NCI-H524 treated with DMSO at 0.1 percent for 48 hours (cell line): ENCODE measurements at places on chromosomes 1 and 21.

DNA sequence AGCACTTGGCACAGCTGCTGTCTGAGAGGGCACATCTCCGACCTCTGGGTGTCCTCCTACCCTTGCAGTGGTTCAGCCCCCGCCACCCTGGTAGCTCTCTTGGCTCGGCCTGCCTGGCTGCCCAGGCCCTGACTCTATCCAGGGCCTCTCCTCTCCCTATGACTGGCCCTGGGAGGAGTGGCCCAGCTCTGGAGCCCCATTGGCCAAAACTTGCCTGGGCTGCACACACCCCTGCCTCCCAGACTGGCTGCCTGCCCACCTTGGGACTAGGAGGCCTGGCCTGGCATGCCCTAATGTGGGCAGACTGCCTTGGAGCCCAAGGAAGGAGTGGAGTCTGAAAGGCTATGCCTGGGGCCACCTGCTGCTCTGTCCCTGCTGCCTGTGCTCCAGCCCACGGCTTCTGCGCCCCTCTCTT is 33.6 kb downstream of the ACOT11 start:
- no peak for DNase-seq

- no peak for DNase-seq
Measured at GRCh38 chr1:47440599-47441081, 2.8 kb downstream of the FOXD2 start.

DNA sequence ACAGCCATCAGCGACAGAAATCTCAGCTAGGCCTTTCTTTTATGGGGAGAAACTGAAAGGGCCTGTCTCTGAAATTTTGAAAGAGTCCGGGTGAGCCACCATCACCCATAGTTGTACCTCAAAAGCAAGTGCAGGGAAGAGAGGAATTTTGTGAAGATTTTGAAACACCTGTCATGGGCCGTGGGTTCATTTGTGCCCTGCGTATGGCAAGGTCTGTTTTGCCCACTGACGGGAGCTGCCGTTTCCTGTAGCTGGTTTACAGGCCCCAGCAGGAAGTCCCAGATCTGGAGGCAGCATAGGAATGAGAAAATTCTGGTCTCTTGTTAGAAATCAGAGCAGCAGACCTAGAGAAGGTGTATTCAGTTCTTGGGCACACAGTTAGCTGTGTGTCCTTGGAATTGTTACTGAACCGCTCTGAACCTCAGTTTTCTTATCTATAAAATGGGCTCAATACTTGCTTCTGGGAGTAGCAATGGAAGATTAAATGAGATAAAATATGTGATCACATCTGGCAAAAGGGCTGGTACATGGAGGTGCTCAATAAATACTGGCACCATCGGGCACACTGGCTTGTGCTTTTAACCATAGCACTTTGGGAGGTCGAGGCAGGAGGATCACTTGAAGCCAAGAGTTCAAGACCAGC is 52.5 kb downstream of the MAN1C1 start:
- DNase-seq, result no peak

- DNase-seq, result no peak
Measured at GRCh38 chr1:99731384-99731783, 35.1 kb downstream of the FRRS1 start.

GRCh38 chr1:87826681-87827251 is 498.1 kb downstream of the LMO4 start:
- DNase-seq, result no peak

GRCh38 chr1:221203224-221204054 is 324.2 kb downstream of the HLX start:
- no peak for DNase-seq

DNA sequence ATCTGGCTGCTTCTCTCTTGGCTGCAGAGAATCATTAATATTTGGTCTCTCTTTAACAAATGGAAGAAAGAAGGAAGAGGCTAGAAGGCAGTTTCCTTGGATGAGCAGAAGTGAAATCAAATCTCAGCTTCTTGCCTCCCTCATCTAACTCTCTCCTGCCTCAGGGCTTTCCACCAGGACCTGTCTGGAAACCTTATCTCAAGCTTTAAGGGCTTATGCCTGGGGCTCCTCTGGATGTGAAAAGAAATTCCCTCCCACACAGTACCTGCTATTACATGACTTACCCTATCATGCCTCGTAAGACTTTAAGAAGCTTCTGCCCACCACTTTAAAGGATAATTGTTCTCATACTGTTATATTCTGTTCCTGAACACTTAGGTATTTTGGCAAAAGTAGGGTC is 8.9 kb downstream of the VTCN1 start:
- no peak for DNase-seq

DNA sequence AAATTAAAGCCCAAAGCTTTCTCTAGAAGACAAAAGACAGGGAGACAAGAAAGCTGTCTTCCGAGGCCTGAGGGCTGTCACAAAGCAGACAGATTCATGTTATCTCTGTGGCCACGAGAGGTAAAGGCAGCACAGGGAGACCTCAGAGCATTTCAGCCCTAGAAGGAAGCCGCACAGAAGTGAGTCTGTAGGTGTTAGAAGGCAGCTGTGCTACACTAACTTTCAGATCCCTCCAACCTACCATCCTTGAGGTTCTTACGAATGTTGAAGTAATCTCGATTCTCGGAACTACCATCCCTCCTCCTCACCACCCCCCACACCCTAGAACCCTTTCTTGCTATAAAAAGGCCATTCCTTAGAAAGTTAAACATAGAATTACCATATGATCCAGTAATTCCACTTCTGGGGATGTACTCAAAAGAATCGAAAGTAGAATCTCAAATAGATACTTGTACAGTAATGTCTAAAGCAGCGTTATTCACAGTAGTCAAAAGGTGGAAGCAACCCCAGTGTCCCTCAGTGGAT is 21.5 kb upstream of the LYST start:
- DNase-seq, result no peak

DNA sequence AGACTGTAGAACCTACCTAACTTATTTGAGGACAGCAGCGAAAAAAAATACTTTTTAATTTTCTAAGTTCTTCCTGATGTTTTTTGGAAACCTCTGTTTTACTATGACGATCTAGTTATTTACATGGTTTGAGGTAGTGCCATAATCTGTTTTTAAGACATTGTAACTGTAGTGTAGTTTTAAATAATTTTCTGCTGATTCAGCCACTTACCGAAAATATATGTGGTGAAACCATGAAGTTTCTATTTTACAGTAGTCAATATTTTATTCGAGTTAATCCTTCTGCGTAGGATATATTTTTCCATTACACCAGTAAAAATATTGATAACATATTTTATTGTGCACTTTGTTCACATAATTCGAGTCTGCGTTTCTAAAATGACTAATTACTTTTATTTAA is 121.7 kb upstream of the RRP15 start:
- no peak for DNase-seq
